ENCODE measurements at places on chromosomes 7 and 10.

DNA sequence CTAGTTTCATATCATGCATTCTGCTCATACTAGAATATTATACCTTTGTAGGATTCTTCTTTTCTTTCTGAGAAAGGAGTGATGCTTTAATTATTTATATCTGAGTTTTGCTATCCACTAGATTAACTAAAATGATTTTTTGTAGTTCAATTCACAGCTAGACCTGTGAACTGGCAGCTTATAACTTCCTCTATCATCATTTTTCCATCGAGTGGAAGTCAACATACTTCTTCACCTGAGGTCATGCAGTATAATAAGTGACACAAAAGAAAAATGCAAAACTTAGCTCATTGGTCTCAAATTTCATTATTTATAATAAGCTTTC lies 8.0 kb downstream of the LRRN3 start:
- DNase-seq = no peak

DNA sequence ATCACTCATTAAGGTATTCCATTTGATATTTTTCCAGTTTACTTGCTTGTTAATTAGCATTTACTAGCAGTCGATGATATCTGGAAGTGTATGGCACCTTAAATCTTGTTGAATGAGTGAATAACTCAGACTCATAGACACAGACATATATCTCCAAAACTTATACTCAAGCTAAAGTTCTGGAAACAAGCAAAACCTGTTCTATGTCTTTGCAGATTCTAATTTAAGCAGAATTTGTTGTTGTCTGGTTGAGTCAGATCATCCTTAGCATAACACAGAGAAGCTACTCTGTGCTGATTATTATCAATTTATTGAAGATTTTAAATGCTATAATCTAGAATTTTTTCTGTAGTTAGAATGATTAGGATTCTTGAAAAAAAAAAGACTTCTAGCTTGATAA lies 296.2 kb downstream of the MDFIC start:
- DNase-seq = no peak

DNA sequence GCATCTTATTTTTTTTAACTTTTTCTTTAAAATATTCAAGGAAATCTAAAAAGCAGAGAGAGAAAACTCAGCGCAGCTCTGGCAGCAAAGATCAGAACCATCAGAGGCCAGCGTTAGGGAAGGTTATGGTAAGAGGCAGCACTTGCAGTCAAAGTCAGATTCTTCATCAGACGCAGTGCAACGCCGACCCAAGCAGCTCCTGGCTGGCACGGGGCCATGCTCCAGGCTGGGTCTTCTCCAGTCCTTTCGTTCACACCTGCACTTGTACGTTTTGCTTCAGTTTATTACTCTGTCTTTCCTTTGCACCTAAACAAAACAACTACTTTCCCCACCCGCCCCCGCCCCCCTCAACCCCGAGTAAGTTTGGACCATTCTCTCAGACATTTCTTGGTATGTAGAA lies 43.1 kb upstream of the SEC61G start:
- no peak for DNase-seq

DNA sequence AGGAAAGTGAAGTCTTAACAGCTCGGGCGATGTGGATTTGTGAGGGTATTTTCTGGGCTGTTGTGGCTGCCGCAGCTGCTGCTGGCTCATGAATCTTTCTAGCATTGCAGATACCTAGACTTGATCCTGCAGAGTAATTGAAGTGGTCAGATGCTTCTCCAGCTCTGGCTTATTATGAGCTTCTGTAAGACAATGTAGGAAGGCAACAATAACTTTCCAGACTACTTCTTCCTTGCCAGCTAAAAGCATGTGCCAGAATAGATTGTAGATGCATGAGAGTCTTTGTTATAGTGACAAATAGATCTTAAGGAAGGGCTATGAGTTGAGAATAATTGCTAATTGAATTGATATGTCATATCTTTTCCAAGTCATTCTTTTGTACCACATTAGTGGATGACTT lies 461.4 kb upstream of the POT1 start:
- DNase-seq = no peak

DNA sequence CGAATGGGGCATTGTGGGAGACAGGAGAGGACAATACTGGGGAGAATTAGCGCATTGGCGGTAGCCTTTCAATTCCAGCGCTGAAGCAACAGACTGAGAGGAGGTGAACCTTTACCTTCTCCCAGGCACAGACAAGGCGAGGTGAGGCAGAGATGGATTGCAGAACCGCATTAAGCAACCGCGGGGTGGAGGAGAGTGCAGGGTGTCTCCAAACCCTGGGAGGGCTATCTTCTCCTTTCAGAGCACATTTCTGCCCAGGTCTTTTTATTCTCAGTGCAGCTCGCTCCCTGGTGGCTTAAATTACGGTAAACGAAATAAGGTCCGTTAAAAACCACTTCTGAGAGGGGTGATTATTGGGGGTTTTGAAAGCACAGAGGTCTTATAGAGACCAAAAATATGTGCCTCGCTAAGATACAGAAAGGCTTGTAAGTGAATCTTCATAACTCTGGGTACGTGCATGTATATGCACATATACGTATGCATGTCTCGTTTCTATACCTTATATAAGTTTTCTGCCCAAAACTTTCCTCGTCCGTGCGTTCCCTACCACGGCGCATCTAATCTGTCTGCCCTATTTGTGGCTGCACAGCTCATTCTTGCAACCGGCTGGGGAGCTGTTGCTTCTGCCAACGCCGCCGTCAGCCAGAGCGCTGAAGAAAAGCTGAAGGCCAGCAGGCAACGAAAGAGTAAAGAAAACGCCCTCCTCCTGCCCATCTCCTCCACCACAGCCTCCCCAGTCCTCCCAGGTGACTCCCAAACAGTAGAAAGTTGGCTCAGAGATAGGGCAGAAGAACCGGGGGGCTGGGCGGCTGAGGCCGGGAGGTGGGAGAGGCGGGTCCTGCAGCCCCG lies 895 bp upstream of the ZNF804B start:
- DNase-seq = no peak

GRCh38 chr10:74175510-74176379 lies 24.7 kb downstream of the ADK start:
- no peak for DNase-seq

Data from brain pericyte (primary cell).